Stimulated activated CD4-positive, alpha-beta T cell treated with anti-CD3 and anti-CD28 coated beads, Interleukin-4, amount 100 ng/mL, for 48 hours (primary cell): ENCODE measurements at places on chromosomes 5 and 9.

- no peak for DNase-seq
Measured at GRCh38 chr9:95058795-95059386, 258.6 kb downstream of the FANCC start.

DNA sequence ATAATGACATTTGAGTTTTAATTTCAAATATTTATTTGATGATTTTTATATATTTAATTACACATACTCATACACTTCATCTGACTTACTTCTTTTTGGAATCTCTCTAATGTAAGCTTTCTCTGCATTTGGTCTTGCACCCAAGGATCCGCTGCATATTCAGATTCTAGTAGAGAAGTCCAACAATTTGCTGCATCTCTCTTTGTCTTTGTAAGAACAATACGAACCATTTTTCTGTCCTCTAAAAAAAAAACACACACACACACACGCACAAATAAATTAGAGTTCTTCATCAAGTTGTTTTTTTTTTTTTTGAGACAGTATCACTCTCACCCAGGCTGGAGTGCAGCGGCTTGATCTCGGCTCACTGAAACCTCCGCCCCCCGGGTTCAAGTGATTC lies 3.1 kb downstream of the NUDCD2 start:
- no peak for DNase-seq

DNA sequence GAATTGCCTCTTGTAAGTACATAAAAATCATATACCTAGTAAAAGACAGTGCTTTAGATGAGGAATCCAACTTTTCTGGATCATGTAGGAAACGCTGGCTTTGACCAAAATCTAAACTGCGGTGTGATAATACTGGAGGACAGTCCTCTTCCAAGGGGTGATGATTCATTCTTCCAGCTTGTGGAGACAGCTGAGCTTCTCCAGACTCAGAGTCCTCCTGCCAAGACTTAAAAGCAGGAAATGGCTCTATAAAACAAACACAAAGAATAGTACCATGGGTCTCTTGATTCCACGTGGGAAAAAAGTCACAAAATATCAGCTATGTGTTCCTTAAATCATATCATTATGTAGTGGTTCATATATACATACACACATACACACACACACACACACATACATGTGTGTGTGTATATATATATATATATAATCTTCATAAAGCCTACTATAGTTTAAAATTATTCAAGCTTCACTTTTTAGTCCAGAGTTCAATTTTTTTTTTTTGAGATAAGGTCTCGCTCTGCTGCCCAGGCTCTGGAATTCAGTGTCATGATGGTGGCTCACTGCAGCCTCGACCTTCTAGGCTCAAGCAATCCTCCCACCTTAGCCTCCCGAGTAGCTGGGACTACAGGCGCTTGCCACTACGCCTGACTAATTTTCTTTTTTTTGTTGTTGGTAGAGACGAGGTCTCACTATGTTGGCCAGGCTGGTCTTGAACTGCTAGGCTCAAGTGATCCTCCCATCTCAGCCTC lies 65.0 kb downstream of the PKD2L2 start:
- no peak for DNase-seq

GRCh38 chr5:154858972-154859871 lies 795 bp downstream of the CNOT8 start:
- DNase-seq: no peak

GRCh38 chr9:126636983-126637798 lies 23.5 kb downstream of the LMX1B start:
- DNase-seq: no peak

DNA sequence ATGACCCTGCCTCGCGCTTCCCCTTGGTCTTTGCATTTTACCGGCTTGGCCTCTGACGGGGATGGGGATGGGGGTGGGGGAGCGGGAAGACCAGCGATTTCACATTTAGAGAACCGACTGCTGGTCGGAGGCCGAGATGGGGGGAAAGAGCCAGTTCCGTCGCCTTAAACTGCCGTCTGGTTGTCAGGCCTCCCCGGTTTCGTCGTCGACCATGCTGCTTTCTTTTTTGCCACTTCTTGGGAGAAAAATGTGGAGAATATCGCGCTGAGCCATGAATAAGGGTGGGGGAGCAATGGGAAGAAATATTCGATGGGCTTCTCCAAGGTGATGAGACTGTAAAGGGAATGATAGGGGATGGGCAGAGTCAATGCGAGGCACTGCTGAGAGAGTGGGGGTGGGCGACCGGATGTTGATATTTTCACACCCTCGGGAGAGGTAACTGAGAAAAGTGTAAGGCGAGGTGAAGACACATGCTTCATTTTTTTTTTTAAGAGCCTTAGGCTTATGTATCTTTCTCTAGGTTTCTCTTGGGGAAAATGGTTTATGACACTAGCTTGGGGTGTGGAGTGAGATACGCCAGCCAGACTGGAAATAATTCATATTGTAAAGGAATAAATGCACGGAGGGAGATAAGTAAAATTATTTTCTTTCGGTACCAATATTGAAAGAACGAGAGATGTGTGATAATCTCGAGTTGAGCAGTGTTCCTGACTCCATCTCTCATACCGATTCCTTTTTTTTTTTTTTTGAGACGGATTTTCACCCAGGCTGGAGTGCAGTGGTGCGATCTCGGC lies 1.1 kb downstream of the KIF2A start:
- peak; percentile 56 for DNase-seq

- DNase-seq: no peak
Measured at GRCh38 chr5:76414788-76415187, 11.7 kb downstream of the IQGAP2 start.

DNA sequence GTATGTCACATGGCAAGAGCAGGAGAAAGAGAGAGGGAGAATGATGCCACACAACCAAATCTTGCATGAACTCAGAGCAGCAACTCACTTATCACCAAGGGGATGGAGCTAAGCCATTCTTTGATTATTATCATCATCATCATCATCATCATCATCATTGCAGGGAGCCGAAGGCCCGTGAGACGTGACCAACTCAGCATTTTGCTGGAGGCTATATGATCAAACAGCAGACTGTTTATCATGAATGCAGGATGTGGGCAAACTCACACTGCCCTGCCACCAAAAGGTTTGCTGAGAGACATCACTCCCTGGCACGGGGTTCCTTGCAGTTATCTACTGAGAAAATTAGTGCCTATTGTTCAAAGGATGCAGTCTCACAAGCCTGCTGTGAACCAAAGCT lies 8.6 kb upstream of the ZNF169 start:
- no peak for DNase-seq

GRCh38 chr9:97480749-97481148 lies 20.7 kb upstream of the TMOD1 start:
- DNase-seq: no peak

DNA sequence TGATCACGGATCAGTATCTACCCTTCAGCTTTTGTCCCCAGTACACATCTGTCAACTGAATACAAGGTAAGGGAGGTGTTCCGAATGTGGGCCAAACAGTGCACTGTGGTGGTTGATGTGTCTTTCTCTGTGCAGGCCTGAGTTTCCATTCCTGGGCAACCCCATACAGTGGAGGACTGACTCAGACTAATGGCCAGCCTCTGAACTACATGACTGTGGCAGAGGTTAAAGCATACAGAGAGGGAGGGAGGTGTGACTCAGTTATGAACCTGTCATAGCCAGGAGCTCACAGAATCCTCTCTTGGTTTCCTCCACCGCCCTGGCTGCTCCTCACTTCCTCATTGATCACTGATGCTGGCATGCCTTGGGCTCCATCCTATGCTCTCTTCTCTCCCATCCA lies 136.4 kb upstream of the TAS2R1 start:
- DNase-seq: no peak

DNA sequence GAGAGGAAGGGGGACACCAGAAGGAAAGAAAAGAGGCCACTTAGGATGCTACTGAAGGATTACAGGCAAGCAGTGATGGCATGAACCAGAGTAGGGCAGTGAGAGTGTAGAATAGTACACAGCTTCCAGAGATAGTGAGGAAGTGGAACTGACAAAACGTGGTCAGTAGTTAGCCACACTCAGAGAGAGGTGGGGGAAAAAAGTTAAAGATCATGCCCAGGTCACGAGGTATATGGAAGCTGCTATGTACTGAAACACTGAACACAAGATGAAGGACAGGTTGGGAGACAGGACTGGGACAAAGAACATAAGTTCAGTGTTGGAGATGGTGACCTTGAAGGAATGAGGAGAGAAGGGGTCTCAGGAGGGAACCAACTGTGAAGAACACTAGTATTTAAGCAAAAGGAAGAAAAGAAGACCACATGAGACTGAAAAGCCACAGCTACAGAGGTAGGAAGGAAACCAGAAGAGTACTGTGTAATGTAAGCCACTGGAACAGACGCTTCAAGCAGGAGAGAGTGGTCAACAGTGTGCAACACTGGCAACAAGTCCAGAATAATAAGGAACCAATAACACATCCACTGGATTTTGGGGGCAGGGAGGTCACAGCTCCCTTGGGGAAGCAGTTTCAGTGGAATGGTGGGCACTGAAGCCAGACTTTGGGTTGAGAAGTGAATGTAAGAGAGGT lies 45.5 kb downstream of the ELL2 start:
- DNase-seq: no peak

GRCh38 chr9:100756217-100756616 lies 178.3 kb downstream of the CAVIN4 start:
- DNase-seq: no peak
